NCI-H1105 treated with DMSO at 0.1 percent for 48 hours (cell line): ENCODE measurements at places on chromosomes 12 and 14.
A peak's percentile ranks its signal among the peaks of the same experiment; 100 is the strongest.

DNA sequence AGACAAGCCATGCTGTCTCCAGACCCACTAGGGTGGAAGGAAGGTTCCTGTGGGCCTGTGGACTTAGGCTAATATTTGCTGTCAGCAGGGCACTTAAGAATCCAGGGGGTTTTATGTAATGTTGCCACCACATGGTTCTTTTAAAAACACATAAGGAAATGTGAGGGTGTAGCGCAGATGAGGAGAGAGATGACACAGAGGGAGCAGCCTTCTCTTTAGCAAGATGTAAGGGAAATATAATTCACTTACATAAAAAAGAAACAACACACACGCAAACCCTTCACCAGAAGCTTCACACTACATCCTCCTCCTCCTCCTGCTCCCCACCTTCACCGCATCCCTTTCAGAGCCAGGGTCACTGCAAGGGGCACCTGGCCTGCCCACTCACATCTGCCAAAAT, 4.9 kb upstream of the PIP4K2C start:
- no peak for DNase-seq

DNA sequence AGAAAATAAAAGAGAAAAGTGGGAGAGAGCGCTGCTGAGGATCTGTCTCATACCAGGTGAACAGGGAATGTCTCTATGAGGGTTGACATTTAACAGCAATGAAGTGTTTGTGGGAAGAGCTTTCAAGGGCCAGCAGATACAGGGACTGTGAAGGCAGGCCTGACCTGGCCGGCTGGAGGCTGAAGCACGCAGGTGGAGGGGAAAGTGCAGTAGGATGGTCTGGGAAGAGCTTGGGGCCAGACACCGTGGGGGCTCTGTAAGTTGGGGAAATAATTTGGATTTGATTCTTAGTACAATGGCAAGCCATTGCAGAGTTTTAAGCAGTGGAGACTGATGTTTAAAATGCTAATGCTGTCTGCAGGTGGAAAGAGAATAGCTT, 23.8 kb upstream of the DHRS2 start:
- no peak for DNase-seq

DNA sequence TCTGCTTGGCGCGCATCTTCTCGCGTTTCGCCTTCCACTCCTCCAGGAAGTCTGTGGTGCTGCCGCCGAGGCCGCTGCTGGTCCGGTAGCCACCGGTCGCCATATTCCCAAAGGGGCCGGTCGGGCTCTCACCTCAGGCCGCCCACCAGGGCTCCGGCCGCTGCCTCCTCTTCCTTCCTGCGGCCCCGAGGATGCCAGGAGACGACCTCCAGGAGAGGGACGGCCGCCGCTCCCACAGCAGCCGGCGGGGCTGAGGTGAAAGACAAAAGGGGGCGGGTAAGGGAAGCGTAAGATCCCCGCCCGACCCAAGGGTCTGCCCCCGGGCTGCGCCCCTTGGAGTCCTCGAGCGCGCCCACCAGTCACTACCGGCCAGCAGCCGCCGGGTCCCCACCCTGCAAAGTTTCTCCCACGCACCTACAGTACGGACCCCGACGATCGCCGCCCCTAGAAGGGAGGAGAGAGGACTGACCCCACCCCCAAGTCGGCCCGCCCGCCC, 574 bp downstream of the PAWR start:
- peak; percentile 66 for DNase-seq

- DNase-seq: peak; percentile 62
Observed at GRCh38 chr14:41299924-41300323, 306.8 kb upstream of the LRFN5 start.

- no peak for DNase-seq
Observed at GRCh38 chr12:56237552-56237951, 7.7 kb downstream of the SLC39A5 start.

- no peak for DNase-seq
Observed at GRCh38 chr14:104092931-104093365, 7.4 kb downstream of the ASPG start.

- DNase-seq: peak; percentile 70
Observed at GRCh38 chr12:98893126-98893674, 248.1 kb downstream of the APAF1 start.
